ENCODE measurements at places on chromosomes 3 and 15.

DNA sequence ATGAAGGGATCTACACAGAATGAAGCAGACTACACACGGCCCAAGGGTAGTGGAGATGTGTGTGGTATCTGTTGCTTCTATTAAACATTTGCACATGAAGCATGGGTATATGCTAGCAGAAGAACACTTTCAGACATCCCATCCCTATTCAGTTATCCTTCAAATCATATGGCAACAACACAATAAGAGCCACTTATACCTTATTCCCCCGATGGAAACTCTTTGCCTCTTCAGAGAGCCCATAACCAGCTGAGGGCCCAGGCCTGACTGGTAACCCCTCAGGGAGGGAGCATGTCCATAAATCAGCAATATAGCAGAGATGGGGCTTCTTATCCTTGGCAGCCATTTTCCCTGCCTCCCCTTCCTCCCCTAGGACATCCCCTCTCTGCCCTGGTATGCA lies 210.6 kb downstream of the FHIT start:
- no peak for DNase-seq

DNA sequence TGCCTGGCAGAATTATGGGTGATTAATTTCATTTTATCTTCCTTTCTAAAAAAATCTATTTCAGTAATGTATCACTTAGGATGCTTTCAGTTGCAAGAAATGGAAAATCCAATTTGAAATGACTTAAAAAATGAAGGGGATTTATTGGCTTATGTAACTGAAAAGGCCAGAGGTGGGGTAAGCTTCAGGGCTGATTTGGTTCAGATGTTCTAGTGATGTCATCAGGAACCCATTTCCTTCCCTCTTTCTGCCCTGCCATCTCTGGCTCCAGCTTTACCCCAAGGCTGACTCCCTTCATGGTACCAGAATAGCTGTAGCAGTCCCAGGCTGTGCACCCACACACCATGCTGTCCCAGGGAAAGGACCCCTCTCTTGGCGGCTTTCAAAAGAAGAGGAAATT lies 18.5 kb upstream of the REC114 start:
- DNase-seq = no peak

GRCh38 chr3:12473511-12473910 lies 10.8 kb upstream of the TSEN2 start:
- DNase-seq = no peak

GRCh38 chr3:126529585-126530170 lies 5.7 kb downstream of the CHST13 start:
- no peak for DNase-seq

- no peak for DNase-seq
Observed at GRCh38 chr3:171940151-171940649, 97.1 kb downstream of the TMEM212 start.

DNA sequence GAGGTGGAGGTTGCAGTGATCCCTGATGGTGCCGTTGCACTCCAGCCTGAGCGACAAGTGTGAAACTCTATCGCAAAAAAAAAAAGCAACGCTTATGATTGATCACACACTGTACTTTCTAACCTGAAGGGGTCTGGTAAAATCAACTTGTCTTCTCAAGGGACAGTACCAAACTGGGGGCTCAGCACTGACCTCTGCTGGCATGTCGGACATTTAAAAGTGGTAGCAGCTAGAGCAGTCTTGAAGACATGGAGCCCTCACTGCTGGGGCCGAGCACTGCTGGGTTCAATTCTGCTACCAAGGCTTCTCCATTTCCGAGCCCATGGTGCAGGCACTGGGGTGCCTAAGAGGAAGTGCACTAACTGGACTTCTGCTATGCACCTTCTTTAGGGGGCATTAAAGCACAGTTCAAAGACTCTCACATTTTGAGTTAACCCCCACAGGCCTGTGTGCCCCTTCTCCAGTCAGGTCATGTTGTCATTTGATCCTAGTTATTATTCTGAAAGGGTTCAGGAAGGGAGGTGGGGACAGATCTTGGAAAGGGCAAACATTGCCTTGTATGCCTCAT lies 26.4 kb upstream of the LAMP3 start:
- no peak for DNase-seq

GRCh38 chr3:49785565-49786356 lies 581 bp downstream of the IP6K1 start:
- no peak for DNase-seq

DNA sequence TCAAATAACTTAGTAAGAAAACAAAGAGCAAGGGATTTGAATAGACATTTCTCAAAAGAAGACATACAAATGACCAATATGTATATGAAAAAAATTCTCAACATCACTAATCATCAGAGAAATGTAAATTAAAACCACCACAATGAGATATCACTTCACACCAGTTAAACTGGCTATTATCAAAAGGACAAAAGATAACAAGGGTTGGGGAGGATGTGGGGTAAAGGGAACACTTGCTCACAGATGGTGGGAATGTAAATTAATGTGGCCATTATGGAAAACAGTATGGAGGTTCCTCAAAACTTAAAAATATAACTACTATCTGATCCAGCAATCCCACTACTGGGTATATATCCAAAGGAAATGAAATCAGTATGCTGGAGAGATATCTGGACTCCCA lies 46.0 kb upstream of the RYK start:
- no peak for DNase-seq

- DNase-seq = no peak
Observed at GRCh38 chr15:78641102-78641748, at the start of gene CHRNB4. TSS of gene CHRNB4 (minus strand) at chr15:78641210. CDS start at chr15:78641133, 77 bp downstream.

DNA sequence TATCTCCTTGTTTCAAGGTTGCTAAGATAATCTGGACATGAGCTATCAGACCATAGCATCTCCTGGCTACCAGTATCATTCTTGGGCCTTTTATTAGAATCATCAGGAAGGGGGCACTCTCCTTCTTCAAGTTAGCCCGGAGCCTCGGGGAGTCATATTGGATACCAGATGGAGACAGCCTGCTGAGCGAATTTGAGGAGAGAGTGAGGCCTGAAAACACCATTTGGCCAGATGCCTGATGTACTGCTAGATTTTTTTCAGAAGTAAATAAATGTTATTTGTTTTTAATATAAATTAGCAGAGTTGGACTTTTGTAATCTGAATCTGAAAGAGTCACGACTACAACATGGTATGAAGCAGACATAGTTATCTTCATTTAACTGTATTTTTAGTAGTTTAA lies 848.6 kb downstream of the IGSF11 start:
- DNase-seq = no peak

- DNase-seq = no peak
Observed at GRCh38 chr3:97822359-97822775, 556 bp downstream of the CRYBG3 start.

GRCh38 chr3:189355481-189356201 lies 183.9 kb downstream of the TPRG1 start:
- DNase-seq = no peak

- DNase-seq = no peak
Observed at GRCh38 chr3:94928921-94929320, 866.1 kb downstream of the NSUN3 start.

DNA sequence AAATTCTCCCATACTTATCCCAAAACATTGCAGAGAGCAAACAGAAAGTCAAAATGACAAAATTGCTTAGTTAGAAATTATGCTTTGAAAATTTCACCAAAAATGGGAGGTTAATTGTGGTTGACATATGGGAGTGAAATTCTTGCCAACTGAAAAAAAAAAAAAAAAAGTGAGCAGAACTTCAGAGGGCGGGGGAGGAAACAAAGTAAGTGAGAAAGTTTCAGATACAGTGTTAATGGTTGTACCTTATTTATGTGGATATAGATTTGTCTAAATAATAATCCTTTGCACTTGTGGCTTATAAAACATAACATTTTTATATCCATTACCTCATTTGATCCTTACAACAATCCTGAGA lies 91.5 kb upstream of the RAP2B start:
- DNase-seq = no peak

DNA sequence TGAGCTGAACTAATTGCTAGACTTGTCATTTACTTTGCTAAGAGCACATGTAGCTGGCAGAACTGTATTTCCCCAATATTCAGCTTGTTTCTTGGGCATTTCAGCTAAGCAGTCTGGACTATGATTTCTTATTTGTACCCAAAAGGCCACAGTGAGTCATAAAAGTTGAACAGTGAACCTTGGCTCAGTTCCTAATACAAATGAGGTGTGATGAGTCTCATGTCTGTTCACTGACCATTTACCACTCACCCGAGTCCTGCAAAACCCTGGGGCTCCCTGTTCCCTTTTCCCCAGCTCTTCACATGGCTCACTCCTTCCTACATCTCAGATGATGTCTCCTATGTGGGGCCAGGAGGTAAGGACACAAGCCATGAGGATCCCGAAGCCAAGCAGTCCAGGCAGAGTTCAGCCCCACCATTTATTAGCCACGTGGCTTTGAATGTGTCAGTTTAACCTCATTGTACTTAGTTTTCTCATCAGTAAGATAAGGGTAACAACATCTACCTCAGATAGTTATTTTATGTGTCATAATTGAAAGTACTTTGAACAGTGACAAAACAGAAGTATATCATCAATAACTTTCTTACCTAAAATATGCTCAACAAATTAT lies 239.3 kb downstream of the IL5RA start:
- DNase-seq = no peak

GRCh38 chr3:103906304-103906703 lies 1460.4 kb upstream of the ALCAM start:
- DNase-seq = no peak

GRCh38 chr3:128665362-128666021 lies 14.9 kb upstream of the RPN1 start:
- no peak for DNase-seq

DNA sequence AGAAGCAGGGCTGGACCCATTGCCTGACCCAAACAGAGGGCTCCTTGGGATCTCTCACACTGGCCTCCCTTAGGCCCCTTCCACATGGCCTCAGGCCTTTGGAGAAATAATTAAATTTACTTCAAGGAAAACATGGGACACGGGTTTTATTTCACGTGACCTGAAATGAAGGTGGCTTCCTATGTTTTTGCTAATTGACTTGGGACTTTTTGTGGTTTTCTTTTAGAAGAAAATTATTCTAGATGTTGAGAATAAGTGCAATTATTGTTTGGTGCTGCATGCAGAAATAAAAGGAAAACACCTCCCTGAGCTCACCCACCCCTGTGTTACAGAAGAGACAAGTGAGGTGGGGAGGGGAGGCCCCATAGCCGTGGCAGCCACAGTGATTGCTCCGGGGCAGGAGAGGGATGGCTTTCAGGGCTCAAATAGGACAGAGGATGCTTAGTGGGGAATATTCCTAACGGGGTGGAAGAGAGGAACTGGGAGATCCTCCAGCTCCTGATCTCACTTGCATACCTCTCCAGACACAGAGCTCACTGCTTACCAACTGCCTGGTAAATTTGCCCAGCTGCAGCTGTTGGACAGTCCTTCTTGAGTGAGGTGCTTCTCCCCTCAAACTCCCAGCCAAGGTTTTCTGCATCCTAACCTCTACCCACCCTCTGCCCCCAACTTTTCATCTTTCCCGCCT lies 29.2 kb upstream of the RPL29 start:
- no peak for DNase-seq

DNA sequence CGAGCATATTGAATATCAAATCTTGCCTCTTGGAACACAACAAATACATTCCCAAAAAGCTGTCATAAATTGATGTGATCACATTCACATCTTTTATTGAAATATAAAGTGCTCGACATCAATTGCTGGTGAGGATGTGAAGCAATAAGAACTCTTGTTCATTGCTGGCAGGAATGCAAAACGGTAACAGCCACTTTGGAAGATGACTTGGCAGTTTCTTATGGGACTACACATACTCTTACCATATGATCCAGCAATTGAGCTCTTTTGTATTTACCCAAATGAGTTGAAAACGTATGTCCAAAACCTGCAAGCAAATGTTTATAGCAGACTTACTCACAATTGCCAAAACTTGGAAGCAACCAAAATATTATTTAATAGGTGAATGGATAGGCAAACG lies 234.9 kb downstream of the CACNA2D3 start:
- DNase-seq = no peak

DNA sequence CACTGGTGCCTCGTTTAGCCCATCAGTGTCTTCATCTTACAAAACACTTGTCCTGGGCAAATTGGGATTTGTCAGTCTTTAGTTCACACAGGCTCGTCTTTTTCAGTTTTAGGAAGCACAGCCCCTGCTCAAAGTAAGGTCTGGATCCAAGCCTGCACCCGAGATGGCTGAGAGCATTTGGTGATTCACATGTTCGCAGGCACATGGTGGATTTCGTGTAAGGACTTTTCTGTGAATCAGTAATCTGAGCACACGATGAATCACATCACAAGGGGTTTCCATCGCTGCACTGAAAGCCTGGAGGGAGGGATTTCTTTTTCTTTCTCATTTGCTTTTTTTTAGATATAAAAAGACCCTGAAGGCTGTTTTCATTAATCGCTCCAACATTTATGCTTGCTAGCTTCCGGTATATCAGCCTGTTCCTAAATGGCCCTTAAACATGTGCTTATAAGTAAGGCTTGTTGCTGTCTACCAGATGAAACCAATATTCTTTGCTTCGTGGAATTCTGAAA lies 435.6 kb upstream of the ATP10A start:
- DNase-seq = no peak

GRCh38 chr15:66948294-66948693 lies 117.1 kb upstream of the SMAD3 start:
- DNase-seq = no peak

GRCh38 chr15:77421370-77421700 lies 647 bp downstream of the HMG20A start:
- no peak for DNase-seq

DNA sequence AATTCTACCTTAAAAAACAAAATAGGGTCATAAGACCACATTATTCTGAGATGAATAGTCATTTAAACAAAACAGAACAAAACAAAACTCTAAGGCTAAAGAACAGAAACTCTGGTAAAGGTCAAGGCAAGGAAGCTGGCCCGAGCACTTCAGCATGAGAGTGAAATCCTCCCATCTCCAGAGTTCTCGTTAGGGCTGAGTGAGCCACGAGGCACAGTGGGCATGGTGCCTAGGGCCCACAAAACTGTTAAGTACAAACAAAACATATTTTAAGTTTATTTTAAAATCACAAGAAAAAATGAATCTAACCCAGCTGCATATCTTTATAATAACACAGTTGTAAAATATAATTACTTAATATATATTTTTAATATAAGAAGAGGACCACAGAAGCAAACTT lies 417.8 kb upstream of the GBE1 start:
- no peak for DNase-seq

GRCh38 chr15:35507932-35508638 lies 37.9 kb downstream of the DPH6 start:
- no peak for DNase-seq

DNA sequence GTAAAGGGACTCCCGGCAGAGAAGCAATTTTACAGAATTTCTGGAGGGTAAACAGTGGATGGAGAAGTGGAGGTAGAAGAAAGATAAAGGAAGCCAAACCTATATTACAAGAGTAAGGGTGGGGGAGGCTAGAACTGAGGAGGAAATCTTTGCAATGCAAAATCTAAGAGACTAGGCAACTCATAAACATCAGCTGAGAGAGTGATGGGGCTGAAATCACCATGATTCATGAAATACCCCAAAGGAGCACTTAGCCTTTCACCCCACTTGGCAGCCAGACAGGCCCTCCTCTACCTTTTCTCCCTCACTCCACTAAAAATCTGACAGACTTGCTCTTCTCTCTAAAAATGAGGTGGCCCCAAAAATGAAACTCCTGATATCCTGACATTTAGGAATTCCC lies 19.5 kb upstream of the ZBTB38 start:
- DNase-seq = no peak

- no peak for DNase-seq
Observed at GRCh38 chr15:71424765-71425164, 309.5 kb downstream of the THSD4 start.

- no peak for DNase-seq
Observed at GRCh38 chr3:154085071-154085470, 36.1 kb upstream of the ARHGEF26 start.

GRCh38 chr15:60520013-60520824 lies 41.3 kb upstream of the ICE2 start:
- DNase-seq = no peak
